ENCODE measurements at places on chromosomes 7 and 10.

- DNase-seq = no peak
Measured at GRCh38 chr7:84251277-84251781, 56.7 kb upstream of the SEMA3A start.

DNA sequence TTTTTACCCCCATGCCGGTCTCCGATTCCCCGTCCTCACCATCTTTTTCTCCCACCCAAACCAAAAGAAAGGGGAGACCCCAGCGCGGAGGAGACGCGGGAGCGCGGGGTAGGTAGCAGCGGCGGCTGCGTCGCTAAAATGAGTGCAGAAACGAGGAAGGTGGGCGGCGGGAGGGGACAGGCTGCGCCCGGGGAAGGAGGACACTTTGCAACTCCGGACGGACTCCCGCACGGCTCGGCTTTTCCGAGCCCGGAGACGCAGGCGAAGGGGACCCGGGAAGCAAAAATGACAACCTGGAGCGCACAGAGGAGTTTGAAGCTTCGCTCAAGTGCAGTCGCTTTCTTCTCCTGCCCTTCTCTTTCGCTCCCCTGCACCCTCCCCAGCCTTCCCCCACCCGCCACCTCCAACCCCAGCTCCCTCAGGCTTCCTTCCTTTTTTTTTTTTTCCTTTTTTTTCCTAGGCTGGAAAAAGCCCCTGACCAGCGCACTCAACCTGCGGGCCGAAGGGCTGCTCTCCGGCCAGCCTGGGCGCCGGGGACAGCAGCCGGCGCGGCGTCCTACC lies 453 bp downstream of the SFMBT2 start:
- peak; percentile 40 for DNase-seq

DNA sequence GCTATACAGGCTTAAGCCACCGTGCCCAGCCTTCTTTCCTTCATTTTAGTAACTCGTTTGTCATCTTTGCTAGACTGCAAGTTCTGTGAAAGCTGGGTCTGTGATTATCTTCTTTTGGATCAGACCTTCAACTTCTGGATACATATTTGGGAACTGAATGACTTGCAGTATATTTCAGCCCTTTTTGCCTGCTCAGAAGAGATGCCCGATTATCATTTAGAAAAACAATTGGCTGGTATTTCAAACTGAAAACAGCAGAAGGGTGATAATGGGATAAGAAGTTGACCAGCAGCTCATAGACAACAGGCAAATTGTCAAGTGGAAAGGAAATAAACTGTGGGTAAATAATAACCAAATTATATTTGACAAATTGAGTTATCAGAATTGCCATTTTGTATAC lies 14.6 kb downstream of the RSBN1L start:
- DNase-seq = no peak

DNA sequence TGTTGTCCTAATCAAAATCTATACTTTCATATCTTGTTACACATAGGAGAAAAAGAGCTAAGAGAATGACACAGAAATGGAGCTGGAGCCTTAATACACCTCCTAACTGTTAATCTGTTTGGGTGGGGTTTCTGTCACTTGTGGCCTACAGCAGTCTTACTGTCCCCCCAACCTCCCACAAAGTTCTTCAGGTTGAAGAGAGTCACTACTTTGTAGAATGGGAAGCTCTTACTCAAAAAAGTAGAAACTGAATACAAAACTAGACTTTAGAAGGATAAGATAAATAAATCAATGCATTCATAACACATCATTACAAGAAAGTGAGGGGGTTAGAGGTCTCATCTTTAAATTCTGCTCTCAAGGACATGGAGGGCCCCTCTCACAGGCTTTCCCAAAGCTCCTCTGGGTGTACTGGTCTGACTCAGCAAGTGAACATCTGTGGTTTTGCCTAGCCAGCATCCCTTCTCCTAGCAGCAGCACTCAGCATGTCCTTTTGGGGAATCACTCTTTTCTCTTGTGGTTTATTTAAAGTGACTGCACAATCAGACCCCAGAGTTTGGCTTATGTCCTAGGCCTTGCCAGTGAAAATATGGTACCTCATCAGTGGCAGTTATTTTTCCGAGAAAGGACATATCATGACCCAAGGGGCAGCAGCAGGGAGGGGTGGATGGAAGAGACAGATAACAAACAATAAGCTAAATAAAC lies 2.0 kb upstream of the BLVRA start:
- peak; percentile 47 for DNase-seq

GRCh38 chr7:20795881-20796280 lies 9.2 kb upstream of the SP8 start:
- DNase-seq = no peak

- DNase-seq = peak; percentile 75
Measured at GRCh38 chr10:59181668-59182067, 5.2 kb downstream of the PHYHIPL start.

Data from lung (tissue), 17 donors.